Stomach (tissue), 19 donors: ENCODE measurements at places on chromosomes 2 and 18. TPM values are rescaled to one million over a fixed set of nuclear protein-coding genes. Genes with fewer than 3 reads are reported as not detected.

Gene MAL
- 9.0 TPM for total RNA-seq

Gene RESP18
- not detected for total RNA-seq

Gene SOX11
- total RNA-seq: not detected

Gene LRRTM1
- total RNA-seq: 0.37 TPM

DNA sequence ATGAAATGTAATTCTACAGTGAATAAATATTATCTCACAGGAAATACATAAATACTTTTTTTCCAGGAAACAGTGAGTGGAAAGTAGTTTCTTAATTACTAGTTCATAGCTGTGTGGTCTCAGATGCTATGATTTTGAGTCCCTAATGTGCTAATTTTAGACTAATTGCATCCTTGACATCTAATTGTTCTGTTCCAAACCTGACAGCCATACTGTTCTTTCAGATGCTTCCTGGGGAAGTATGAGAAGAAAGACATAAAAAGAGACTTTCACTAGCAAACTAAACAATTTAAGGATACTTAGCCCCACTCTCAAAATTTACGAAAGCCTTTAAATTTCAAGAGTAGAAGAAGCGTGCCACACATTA, 350.9 kb upstream of the CDH20 start:
- DNase-seq: no peak

- no peak for DNase-seq
These were observed 896.4 kb downstream of the TDRD15 start for GRCh38 chr2:22020091-22020742.

- no peak for DNase-seq
These were observed 537.8 kb upstream of the SLC39A10 start for GRCh38 chr2:195119231-195119630.

GRCh38 chr2:30691948-30692828, 115.1 kb downstream of the CAPN13 start:
- no peak for DNase-seq

- DNase-seq: no peak
These were observed 43.8 kb downstream of the MPHOSPH10 start for GRCh38 chr2:71174207-71174606.

- no peak for DNase-seq
These were observed 113.3 kb downstream of the MYO1B start for GRCh38 chr2:191358325-191359025.

DNA sequence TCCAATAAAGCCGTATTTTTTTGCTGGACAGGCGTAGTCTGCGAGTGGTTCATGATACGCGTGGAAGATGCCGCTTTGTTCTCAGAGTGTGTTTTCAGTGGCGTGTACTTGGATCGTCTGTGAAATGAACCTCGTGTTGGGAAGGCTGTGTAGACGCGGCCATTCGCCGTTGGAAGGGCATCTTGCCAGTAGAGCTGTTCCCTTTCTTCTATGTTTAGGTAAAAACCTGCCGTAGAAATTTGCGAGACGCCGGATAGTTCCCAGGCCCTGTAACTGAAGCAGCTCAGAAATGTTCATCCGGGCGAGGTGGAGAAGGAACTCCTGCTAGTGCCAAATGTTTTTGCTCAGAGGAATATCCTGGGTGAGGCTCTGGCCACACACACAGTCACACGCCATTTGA, 133.6 kb downstream of the NFATC1 start:
- DNase-seq: no peak

GRCh38 chr2:100833331-100833730, 13.4 kb downstream of the NPAS2 start:
- peak; percentile 31 for DNase-seq

DNA sequence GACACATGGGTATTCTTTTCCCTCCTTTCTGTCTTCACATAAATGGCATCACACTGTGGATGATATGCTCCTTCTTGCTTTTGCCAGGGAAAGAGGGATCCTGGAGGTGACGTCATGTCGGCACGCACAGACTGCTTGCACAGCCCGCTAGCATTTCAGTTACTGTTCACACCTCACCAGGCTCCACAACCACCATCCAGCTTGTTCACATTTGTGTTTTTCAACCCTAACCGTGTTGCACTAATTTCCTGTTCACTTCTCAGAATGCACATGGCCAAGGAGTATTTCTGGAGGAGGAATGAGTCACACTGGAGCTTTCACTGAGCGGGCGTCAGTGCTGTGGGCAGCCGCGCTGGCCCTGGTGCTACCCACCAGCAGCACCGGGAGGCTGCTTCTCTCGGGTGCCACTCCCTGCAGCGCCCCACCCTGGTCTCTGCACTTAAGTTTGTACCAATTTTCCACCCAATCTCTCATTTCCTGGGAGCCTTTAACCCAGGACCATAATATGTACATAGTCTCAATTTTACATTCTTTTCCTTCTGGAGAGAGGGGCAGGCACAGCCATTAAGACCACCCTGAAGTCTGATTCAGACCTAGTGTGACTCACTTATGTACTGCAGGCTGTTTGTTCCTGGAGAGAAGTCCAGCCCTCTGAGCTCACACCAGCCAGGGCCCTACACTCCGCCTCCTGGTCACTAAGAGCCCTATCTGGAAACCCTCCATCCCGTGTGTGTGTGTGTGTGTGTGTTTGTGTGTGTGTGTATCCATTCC, 65.1 kb downstream of the MBP start:
- DNase-seq: peak; percentile 72

DNA sequence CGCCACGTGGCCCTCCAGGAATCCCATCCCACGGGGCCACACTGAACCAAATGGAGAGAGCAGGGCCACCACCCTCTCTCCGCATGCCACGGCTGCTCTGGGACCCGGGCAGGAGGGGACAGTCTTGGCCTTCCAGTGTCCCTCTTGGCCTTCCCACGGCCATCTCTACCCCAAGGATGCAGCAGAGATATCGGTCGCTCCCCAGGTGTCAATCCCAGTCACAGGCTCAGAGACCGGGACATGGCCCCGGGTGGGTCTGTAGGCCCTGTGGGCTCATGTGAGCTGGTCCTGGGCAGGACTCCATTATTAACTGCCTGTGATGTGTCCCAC, 15.3 kb downstream of the CAPN10 start:
- no peak for DNase-seq

DNA sequence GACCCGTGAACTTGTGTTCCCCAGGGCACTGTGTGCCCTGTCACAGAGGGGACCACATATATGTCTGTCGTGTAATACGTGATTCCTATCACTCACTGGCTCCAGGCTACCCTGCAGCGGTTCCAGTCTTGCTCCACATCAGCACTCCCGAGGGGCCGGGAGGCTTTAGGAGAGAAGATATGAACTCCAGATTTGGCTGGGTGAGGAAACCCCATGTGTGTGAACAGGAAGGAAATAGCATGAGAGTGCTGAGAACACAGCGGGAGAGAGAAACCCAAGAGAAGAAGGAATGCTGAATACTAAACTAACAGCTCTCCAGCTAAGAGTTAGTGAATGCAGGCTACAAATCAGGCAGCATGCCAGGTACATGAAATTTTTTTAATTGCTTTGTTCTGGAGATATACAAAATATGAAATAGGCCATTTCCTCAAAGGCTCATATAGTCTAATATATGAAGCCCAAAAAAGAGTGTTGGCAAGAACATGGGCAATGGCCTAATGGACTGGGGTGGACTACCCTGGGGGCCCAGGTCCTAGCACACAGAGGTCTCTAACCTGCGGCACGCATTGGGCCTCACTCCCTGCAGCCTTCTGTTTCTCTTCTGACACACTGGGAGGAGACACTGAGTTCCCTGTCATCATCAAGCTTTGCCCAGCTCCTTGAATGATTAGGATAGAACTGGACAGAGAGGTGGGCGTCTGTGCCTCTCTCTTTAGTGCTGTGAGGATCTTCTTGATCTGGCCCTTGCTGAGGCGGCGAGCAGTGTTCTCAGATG, 372.8 kb upstream of the RAB6C start:
- DNase-seq: no peak

DNA sequence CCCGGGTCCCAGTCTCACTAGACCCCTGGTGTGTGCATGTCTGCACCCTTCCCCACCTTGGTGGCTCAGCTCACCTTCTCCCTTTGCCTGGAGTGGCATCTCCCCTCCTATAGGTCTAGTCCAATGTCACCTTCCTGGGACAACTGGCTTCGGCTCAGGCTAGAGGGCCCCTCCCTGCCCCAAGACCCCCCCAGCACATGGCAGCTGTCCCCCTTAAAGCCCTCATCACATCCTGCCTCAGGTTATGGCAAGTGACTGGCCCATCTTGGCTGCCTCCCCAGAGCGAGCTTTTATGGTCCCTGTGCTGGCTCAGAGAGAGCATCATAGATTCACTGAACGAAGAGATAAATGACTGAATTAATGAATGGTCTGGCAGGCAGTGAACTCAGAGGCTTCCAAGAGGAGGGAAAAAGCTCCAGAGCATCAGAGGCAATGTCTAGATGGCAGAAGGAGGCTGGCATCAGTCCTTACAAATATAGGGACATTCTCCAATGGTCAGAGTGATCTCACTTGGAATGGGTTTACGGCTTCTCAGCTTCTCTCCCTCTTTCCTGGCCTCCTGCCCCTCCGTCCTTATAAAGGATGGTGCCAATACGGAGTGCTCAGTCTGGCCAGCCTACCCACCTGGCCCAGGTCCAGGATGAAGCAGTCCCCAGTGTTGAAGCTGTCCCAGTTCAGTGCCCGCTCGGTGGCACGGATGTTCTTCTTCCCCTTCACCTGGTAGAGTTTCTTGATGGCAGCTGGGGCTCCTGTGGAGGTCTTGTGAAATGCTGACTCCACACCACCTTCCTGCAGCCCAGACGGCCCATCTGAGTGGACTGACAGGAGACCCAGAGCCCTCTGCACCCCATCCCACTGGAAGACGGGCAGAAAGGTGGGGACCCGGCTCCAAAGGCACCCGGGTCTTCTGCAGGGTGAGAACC, 9.4 kb downstream of the CAPG start:
- no peak for DNase-seq

DNA sequence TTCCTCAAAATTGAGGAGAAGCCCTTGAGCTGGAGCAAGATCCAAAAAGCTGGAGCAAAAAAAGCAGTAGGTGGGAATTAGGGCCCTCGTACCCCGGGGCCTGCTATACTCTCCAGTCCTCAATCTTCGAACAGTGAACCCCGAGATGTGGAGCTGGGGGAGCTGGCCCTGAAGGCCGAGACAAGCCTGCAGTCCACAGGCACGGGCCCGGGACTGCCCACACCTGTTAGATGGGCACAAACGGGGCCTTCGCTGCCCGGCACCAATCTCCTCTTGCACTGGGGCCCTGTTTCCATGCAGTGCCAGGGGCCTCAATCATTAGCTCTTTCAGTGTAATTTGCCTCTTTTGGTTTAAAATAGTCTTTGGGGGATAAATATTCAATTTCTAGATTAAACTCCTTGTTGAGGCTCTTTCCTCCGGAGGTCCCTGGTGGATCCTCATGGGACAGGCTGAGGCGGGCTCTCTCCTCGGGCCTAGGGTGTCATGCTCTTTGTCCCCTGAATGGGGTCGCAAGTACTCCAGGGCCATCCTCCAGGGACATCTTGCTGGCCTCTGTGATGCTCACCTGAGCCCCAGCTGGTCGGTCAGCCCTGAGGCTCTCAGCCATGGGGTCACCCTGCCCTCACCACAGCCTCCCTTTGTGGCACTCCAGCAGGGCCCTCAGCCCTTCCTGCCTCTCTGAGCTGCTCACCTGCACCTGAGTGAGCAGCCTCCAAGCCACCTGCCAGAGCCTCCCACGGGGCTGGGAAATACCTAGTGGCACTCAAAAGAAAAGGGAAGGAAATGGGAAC, 223.6 kb downstream of the ALPK2 start:
- no peak for DNase-seq

DNA sequence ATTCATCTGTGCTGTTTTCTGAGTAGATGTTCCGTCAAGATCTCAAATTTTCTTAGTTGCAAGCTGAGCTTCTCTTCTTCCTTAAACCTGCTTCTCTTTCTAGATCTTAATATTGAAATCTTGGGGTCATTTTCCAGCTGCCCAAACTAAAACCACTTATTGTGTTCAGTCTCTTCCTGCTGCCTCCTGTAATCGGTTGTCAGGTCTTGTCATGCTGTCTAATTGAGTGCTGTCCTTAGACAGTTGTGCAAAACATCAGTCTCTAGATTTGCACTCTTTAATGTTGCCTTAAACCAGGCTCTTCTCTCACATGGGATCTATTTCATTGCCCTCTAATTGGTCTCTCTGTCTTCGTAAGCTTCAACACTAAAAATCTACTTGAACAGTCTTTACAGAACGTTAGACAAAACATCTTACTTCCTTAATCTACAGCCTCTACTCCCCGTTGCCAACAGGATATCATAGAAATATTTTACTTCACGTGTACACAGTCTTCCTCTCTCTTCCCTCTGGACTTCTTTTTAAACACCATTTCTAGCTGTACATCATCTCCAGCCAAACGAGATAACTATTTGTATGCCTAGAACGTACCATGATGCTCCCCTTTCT, 34.9 kb downstream of the GPD2 start:
- no peak for DNase-seq

DNA sequence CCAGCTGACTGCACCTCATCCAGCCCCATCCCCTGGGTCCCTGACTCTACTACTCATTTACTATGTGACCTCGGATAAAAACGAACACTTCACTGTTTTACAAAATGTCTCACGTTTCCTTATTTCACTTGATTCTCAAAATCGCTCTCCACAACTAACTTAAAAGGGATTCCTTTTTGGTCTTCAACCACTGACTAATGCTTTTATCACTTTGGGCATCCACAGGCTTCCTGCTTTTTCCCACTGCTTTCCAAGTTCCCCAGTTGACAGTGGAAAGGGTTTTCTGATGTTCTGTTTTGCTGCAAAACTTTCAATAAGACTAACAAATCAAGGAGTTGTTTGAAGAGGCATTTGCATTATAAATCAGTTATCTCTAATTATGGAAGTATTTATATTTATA, 24.1 kb downstream of the EIF2AK3 start:
- DNase-seq: no peak

DNA sequence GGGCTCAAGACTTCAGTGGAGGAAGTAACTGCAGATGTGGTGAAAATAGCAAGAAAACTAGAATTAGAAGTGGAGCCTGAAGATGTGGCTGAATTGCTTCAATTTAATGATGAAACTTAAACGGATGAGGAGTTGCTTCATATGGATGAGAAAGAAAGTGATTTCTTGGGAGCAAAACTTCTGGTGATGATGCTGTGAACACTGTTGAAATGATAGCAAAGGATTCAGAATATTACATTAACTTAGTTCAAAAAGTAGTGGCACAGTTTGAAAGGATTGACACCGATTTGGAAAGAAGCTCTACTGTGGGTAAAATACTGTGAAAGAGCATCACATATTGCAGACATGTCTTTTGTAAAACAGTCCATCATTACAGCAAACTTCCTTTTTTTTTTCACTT, 638.0 kb downstream of the NYAP2 start:
- DNase-seq: no peak

- peak; percentile 61 for DNase-seq
These were observed 46.9 kb upstream of the CNOT11 start for GRCh38 chr2:101205521-101206479.

DNA sequence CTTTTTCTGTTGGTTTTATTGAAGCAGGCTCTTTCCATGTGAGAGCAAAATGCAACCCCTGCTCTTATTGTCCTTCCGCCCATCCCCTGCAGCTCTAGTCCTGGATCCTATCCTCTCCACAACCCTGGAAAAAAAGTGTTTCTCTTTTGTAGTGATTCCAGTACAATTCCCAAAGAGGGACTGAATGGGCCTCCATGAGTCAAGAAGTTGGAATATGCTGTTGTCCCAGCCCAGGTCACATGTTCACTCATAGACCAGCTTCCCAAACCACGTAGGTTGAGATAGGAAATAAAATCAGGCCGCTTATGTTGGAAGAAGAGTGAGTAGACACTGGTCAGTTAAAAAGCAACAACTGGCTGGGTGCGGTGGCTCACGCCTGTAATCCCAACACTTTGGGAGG, 39.4 kb downstream of the CPO start:
- DNase-seq: no peak

- no peak for DNase-seq
These were observed 153.2 kb upstream of the PTPRM start for GRCh38 chr18:7413906-7414305.
